ENCODE measurements at places on chromosomes 1 and 21.

- DNase-seq = no peak
These were observed 8.2 kb upstream of the CREG1 start for GRCh38 chr1:167561753-167562152.

GRCh38 chr1:81976539-81976938 is 175.8 kb downstream of the ADGRL2 start:
- DNase-seq = no peak

GRCh38 chr1:206979379-206980043 is 9.3 kb upstream of the FCAMR start:
- DNase-seq = peak; percentile 13

- no peak for DNase-seq
These were observed 19.4 kb downstream of the PRPF38A start for GRCh38 chr1:52423771-52424170.

GRCh38 chr1:117335376-117336086 is 31.7 kb upstream of the MAN1A2 start:
- no peak for DNase-seq

- DNase-seq = no peak
These were observed 36.5 kb downstream of the FHAD1 start for GRCh38 chr1:15283526-15283925.

- peak; percentile 55 for DNase-seq
These were observed at the start of gene B3GALT5 for GRCh38 chr21:39612233-39613040. TSS of gene B3GALT5 (plus strand) at chr21:39612940. CDS start at chr21:39660560, 47,620 bp downstream.

DNA sequence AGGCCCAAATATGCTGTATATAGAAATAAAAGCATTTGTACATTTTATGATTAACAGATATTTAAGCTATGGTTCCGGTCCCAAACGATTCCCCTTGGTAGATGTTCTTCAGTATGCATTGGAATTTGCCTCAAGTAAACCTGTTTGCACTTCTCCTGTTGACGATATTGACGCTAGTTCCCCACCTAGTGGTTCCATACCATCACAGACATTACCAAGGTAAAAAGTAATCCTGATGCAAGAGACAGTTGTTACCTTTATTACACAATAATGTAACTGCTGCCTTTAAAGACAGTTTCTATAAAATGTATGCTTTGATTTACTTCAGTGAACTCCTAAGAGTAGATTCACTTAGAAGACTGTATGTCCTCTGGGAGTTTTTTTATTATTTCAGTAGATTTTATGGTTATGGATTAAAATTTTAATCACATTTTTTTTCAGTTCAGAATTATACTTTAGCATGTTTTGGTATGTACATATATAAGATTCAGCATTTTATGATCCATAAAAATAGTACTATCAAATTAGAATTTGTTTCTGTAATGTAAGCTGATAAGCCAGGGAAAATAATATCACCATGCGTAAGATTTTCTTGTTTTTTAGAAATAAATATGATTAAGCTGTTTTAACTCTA is 96.5 kb downstream of the USP25 start:
- peak; percentile 54 for DNase-seq

DNA sequence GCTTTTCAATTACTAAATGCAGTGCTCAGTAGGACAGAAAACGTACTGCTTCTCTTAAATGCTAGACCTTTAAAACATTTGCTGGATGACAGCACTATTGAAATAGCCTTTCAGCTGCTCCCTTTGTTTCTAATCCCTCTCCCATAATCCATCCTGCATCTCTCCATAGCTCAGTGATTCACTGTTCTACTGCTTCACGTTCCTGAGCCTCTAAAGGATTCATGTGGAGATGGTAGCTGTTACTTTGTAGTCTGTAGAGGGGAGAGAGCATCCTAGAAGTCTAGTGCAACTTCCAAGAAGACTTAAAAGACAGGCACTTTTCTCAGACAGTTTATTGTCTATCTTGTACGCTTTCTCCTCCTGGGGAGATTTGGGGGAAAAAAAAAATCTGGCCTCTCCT is 51.4 kb downstream of the LRRC8B start:
- DNase-seq = no peak

DNA sequence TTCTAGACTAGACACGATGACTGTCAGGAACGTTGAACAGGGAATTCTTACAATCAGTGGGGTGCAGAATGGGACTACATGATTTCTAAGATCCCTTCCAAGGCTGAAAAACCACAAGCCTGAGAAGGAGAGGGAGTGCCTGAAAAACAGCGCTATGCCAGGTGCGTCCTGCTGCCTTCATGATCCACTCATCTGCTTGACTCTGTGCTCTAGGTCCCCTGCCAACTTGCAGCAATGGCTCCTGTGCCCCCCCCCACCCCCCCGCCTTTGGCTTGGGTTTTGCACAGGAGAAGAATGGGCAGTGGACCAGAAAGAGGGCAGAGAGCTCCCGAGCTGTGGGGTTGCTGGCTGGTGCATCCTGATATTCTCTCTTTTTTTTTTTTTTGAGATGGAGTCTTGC is 5.9 kb downstream of the SLC2A7 start:
- DNase-seq = no peak

GRCh38 chr21:35028451-35028978 is 20.6 kb downstream of the RUNX1 start:
- DNase-seq = no peak

DNA sequence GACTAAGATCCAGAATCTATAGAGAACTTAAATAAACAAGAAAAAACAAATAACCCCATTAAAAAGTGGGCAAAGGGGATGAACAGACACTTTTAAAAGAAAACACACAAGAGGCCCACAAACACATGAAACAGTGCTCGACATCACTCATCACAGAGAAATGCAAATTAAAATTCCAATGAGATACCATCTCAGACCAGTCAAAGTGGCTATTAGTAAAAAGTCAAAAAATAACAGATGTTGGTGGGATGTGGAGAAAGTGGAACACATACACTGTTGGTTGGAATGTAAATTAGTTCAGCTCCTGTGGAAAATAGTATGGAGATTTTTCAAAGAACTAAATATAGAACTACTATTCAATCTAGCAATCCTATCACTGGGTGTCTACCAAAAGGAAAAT is 143.1 kb downstream of the IFI44 start:
- DNase-seq = no peak

GRCh38 chr1:41752514-41753170 is 166.1 kb downstream of the HIVEP3 start:
- peak; percentile 9 for DNase-seq

GRCh38 chr1:101185421-101185820 is 51.4 kb upstream of the S1PR1 start:
- no peak for DNase-seq

- DNase-seq = no peak
These were observed 266.0 kb downstream of the GPR52 start for GRCh38 chr1:174713796-174714195.

- DNase-seq = no peak
These were observed 228.5 kb downstream of the CACNA1E start for GRCh38 chr1:181711820-181712219.

GRCh38 chr1:208081972-208082371 is 162.2 kb downstream of the PLXNA2 start:
- DNase-seq = no peak

- DNase-seq = no peak
These were observed 35.2 kb upstream of the KCNJ15 start for GRCh38 chr21:38221594-38221993.

GRCh38 chr1:100362821-100363466 is 10.6 kb downstream of the CDC14A start:
- DNase-seq = peak; percentile 98

DNA sequence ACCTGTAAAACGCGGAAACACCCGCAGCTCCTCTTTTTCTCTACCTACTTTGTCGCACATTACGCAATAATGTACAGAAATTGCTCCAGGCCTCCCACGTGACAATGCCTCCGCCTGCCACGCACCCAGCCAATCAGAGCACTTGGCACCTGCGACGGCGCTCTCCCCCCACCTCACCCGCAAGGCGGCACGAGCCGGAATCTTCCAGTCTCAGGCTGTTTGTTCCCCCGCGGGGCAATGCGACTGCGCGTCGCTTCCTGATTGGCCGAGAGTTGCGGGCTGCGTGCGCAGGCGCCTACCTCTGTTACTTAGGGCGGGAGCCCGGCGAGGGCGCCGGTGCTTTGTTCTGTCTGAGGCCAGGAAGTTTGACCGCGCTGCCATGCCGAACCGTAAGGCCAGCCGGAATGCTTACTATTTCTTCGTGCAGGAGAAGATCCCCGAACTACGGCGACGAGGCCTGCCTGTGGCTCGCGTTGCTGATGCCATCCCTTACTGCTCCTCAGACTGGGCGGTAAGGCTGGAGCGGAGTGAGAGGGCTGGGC is at the start of gene MAEL:
TSS of gene MAEL (plus strand) at position 307 of the 542 bp plus-strand sequence. CDS start at position 380, 73 bp downstream.
- no peak for DNase-seq

- DNase-seq = peak; percentile 3
These were observed 40.6 kb upstream of the MAP10 start for GRCh38 chr1:232764458-232765251.

- DNase-seq = no peak
These were observed 10.1 kb downstream of the LRRC71 start for GRCh38 chr1:156930483-156930882.

DNA sequence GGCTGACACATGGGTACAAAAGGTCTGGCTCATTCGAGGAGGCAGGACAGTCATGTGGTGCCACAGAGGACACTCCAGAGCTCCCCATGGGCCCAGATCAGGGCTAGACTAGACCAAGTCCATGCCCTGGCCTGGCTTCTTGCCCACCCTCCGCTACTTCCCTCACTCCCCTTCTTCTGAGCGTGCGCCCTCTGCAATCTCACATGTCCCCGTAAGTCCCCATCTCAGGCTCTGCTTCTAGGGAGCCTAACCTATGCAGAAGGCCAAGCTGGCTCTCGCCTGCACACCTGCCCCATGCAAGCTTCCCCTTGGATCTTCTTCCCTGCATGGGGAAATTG is 553.6 kb downstream of the PTPRU start:
- no peak for DNase-seq

DNA sequence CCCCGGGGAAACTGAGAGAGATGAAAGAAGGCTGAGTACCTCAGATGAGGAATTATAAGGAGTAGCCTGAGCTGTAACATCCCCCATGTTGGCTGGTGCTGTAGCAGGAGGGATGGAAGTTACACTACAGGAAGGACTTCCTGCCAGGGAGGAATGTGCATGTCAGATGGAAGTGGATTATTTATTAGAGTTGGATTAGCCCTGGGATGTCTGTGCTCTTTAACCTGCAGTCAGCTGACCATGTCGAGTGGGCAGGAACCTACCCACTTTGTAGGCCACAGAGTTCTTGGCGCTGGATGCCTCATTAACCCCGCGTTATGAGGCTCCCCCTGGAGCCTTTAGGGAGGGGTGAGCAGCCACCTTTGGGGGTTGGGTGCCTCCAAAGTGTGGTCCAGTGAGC is 757 bp upstream of the SEMA4A start:
- no peak for DNase-seq

DNA sequence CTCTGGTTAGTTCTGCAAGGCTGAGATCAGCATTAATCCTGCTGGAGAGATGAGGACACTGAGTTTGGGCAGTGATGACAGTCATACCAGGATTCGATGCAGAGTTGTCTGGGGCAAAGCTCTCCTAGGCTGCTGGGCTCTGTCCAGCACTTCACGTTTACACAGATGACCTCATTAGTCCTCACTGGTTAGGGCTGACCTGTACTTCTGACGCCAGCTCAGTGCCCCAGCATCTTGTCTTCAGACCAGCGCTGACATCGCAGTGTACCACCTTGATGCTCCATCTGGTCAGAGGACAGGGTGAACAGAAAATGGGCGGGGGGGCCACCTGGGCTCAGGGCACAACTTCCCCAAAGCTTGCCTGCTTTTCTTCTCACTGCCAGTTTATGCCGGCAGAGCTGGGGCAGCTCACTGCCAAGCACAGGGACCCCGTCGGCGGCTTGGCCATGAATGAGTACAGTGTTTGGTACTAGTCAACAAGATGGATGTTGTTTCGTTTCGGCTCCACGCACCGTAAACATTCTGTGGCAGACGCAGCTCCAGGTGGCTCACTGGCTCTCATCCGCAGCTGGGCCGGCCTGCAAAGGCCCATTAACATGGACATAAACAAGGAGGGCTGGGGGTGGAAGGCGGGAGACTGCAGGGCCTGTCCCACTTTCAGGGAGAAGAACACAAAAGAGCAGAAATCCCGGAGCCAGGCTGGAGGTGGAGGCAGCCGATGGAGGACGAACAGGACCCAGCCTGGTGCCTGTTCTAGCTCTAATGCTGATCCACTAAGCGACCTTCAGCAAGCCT is 118.7 kb downstream of the GLIS1 start:
- peak; percentile 35 for DNase-seq

GRCh38 chr1:223653015-223653414 is 12.5 kb downstream of the CAPN8 start:
- DNase-seq = no peak

DNA sequence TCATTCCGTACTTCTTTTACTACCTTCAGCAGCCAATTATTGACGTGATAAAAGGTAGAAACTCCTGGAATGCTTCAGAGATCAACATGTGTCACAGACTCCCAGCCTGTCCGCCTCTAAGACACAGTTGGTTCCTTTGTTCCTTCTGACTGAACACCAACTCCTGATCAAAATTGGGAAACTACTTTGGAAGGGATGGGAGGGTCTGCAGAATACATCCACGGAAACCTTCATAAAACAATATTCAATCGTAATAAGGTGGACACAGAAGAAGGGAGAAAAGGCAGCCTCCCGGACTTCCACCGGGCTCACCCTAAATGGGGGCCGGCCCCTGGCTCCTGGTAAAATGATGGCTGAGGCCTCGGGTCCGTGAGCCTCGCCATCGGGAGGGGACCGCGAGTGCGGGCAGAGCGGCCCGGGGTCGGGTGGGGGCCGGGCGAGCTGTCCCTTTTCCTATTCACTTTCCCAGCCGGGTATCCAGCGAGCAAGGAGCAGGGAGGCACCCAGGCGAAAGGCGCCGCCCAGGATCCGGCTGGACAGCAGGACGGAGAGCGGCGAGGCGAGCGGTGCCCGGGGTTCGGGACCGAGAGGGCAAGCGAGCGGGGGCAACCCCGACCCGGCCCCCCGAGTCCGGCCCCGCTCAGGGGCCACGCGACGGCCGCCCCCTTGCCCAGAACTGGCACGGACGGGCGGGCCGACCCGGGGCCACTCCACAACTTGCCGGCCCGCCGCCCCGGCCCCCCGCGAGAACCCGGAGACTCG is 805 bp downstream of the NRIP1 start:
- DNase-seq = peak; percentile 59

DNA sequence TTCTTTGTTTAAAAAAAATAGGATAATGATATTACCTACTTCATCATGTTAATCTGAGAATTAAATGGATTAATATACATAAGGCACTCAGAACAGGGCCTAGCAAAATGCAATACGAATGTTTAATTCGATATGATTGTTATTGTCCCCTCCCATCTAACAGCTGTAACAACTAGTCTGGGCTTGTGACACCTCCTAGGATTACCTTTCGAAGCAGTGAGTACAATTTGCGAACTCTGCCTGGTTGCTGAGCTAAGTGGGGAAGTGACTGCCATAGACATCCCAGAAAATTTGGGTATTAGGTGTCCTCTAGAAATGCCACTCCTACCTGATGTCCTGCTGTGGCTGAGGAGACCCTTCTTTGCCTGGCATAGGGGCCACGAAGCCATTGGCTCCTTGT is 3.0 kb downstream of the RASSF5 start:
- peak; percentile 26 for DNase-seq

GRCh38 chr1:44415013-44415412 is 10.0 kb downstream of the RNF220 start:
- no peak for DNase-seq

DNA sequence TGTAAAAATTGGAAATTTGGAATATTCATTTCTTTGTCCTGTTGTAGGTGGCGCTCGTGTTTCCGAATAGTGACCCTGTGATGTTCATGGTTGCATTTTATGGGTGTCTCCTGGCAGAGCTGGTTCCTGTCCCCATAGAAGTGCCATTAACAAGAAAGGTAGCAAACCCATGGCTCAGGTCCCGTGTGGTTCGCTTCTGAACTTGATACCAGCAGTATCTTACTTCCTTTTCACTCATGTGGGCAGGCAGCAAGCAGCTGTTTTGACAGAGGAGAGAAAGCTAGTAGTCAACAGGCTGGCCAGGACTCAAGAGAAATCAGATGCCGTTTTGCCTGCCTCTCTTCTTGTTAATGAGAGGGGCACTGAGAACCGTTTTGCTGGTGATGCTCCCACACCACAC is 72.8 kb downstream of the S100B start:
- no peak for DNase-seq
